ENCODE measurements at places on chromosomes 3 and 15.

GRCh38 chr3:107604057-107604822 lies 81.5 kb downstream of the BBX start:
- no peak for DNase-seq

DNA sequence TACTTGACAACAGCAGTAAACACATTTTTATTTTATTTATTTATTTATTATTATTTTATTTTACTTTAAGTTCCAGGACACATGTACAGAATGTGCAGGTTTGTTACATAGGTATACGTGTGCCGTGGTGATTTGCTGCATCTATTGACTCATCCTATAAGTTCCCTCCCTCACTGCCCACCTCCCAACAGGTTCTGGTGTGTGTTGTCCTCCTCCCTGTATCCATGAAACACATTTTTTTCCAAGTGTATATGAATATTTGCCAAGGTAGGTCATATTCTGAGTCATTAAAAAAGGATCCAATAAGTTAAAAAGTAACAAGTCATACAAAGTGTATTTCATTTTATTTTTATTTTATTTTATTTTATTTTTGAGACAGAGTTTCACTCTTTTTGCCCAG lies 567.3 kb upstream of the KCNMB2 start:
- no peak for DNase-seq

DNA sequence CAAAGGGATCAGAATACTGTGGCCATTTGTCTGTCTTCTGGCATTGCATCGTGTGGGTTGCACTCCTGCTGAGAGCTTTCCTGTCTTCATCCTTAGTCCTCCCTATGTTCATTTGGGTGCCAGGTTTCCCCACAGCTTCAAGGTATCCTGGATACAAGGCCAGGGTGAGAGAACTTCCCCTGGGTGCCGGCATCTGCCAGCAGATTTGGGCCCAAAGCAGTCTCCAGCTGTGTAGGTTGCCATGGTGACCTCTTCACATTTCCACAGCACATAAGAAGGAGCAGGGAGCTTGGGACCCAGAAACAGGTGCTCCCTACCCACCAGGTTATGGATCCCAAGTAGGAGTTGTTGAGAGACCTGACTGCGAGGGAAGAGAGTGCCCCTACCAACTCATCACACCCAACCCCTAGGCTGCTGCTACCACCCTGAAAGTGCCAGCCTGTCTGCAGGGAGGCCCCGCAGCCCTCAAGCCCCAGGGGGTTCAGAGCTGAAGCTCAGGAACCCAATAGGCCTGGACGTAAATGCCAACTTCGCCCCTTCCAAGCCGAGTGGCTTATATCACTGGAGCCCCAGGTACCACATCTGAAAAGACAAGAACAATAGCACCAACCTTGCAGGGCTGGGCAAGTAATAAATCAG lies 19.9 kb downstream of the TTC21A start:
- DNase-seq = no peak

- DNase-seq = no peak
Observed at GRCh38 chr3:150140614-150141321, 170.1 kb upstream of the PFN2 start.

- peak; percentile 76 for DNase-seq
Observed at GRCh38 chr15:72685925-72686794, at the start of the genes BBS4 and HIGD2B. BBS4 (plus strand) TSS chr15:72686207; CDS start chr15:72686228, 21 bp downstream. HIGD2B (minus strand) TSS chr15:72686182; CDS start chr15:72676374, 9,808 bp downstream.

- DNase-seq = no peak
Observed at GRCh38 chr3:131735116-131735515, 232.3 kb upstream of the MRPL3 start.

DNA sequence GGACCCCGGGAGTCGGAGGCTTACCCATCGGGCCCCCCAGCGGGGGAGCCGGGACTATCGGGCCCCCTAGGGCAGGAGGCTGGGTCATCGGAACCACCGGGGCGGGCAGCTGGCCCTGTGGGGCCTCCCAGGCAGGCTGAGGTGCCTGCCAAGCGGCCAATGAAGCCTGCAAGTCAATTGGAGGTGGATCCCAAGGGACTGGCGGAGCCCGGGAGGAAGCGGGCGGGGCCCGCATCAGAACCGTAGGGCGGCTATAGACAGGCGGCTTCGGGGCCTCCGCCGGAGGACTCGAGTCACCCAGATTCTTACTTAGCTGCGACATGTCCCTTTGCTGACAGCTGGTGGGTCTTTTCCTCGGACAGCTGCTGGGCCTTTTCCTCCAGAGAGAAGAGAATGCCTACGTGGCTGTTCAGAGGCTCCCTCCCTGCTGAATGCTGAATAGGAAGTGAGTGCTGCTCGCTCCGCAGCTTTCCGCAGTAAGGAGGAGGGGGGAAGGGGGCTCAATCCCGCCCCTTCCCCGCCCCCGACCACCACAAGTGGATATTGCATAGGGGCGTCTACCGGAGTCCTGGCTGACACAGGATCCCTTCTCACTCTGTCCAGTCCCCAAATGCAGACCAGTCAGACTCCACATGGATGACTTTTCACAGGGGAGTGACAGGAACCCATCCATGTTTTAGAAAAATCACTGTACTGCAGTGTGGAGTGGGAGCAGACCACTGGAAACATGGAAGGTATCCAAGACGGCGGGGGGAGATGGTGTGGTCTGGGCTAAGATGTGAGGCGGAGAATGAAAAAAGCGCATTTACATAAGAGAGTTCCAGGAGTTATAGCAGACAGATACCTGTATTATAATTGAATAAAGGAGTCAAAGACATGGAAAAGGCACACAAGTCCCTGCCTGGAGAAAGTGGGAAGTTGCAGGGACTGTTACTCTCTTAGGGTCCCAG lies at the start of gene MAGEL2:
TSS of gene MAGEL2 (minus strand) at position 447 of the 950 bp plus-strand sequence. CDS start at position 322, 125 bp downstream.
- DNase-seq = no peak

GRCh38 chr3:24373198-24373959 lies 121.3 kb downstream of the THRB start:
- no peak for DNase-seq
